ENCODE measurements at places on chromosomes 16 and 17.

GRCh38 chr17:51261024-51261963 is 948 bp downstream of the UTP18 start:
- no peak for DNase-seq

- DNase-seq = peak; percentile 62
These were observed 20.2 kb downstream of the CYTH1 start for GRCh38 chr17:78761789-78762406.

DNA sequence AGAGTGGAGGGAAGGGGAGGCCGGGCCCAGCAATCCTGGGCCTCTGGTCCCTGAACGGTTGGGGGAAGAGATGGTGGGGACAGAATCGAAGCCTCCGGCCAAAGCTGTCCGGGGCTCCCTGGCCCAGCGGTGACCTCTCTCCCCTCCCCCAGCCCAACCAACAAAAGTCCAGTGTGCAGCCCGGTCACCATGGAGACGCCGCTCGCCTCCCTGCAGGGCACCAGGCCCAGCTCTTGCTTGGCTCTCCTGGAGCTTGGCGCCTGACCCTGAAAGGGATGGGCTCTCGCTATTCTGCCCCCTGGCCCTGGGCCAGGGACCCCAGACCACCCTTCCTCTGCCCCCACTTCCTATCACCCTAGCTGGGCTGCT is 1.3 kb downstream of the METRN start:
- no peak for DNase-seq

DNA sequence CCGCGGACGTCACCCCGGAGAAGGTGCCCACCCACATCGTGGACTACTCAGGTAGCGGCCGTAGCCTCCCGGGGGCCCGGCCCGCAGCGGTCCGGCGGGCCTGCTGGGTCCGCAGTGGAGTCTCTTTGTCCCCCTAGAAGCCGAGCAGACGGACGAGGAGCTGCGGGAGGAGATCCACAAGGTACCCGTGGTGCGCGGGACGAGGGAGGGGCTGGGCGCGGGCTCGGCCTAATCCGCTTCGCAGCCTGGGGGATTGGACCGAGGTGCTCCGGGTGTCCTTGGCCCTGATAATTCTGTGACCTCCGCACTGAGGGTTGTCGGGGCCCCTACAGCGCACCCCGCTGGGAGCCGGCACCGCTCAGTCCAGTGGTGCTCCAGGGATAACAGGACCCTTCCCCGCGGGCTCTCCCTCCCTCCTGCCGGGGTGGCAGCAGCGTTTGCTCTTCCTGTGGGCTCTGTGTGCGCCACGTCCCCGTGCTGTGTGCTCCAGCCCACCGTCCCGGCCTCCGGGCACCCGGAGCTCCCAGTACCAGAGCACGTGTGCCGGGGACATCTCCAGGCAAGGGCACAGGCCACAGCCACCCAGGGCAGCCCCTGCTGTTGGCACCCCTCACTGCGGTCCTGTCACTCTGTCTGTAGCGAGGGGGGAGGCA is 713 bp downstream of the RHOT2 start:
- DNase-seq = peak; percentile 30

GRCh38 chr17:81334987-81335772 is 40.1 kb upstream of the SLC38A10 start:
- no peak for DNase-seq

- DNase-seq = no peak
These were observed 39.0 kb downstream of the CUEDC1 start for GRCh38 chr17:57915985-57916757.

DNA sequence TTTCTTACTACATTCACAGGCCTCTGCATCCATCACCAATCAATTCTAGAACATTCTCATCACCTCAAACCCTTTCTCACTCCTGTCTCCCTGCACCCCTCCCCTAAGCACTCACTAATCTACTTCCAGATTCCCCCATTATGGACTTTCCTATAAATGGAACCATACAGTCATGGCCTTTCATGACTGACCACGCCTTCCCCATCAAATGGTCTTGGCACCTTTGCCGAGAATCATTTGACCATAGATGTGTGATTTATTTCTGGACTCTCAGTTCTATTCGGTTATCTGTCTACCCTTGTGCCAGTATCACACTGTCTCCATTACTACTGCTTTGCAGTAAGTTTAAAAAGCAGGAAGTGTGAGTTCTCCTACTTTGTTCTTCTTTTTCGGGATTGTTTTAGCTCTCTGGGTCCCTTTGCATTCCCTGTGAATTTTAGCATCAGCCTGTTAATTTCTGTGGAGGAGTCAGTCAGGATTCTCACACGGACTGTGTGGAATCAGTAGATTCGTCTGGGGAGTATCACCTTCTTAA is 27.5 kb downstream of the GTF3C1 start:
- DNase-seq = no peak

DNA sequence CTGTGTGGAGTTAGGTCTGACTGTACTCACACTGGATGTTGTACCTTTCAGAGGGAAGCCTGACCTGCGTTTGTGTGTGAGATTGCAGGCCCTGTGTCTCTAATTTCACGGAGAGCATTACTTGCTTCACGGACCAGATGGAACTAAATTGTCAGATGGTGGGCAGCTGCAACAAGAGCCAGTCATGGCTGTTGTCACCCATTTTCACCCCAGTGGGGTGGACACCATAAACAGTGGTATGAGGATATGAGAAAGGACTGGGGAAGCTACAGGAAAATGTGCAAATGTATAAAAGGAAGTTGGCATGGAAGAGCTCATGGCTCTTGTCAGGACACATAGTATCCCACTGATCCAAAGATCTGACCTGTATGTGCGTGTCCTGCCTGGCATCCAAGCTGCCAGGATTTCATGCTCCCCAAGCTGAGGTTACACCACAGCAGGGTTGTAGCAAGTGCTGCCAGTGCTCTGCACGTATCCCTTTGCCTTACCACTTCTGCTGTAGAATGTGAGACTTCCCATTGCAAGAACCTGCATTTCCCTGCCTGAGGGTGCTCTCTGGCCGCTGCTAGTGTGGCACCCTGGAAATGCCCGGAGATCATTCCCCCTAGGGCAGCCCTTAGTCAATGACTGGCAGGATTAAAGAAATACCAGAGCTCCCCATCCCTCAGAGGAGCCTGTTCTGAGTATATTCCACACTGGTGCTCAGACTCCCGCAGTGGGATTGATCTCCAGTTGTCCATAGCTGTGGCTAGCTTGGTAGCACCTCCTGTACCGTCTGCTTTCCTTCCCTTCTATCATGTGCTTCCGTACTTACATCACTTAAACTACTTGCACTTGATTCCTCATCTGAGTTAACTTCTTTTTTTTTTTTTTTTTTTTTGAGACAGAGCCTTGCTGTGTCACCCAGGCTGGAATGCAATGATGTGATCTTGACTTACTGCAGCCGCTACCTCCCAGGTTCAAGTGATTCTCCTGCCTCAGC is 70.4 kb upstream of the TANC2 start:
- DNase-seq = no peak

DNA sequence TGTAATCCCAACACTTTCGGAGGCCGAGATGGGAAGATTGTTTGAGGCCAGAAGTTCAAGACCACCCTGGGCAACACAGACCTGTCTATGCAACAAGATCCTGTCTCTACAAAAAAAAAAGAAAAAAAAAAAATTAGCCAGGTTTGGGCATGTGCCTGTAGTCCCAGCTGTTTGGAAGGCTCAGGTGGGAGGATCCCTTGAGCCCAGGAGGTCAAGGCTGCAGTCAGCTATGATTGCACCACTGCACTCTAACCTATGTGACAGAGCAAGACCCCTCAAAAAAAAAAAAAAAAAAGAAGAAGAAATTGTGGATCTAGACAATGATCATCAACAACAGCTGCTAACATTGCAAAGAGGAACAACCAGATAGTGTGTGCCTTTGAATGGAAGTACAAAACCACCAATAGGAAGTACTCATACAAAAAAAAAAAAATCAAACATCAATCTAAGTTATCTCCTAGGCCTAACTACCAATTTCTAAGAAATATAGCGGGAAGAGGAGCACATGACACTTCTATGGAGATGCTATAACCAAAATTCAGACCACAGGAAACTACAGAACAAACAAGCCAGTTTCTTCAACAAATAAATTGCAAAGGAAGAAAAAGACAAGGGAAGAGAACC is 258.7 kb downstream of the MRTFB start:
- DNase-seq = no peak

DNA sequence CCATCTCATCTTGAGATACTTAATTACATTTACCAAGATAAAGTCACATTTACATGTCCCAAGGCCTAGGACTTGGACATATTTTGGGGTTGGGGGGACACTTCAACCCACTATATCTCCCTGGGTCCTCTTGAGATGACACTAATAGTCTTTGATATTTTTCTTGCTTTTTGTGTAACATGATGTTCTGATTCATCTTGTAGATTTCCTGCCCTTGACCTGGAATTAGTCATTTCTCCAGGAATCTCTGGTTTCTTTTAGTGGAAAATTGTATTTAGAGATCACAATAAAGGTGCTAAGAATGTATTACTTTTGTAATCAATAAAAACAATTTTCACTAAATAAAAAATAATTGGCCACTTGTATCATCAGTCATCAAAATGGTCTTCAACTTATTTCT is 157.3 kb downstream of the VPS53 start:
- DNase-seq = no peak

GRCh38 chr17:31096106-31096436 is 1.3 kb downstream of the NF1 start:
- no peak for DNase-seq
